ENCODE measurements at places on chromosomes 12 and 14. TPM values are rescaled to one million over a fixed set of nuclear protein-coding genes. Genes with fewer than 3 reads are reported as not detected.

Gene ZNF641
- total RNA-seq: 51.1 TPM

Gene SCNN1A
- total RNA-seq: 4.9 TPM

Gene CFAP73
- total RNA-seq: not detected

Gene HOMEZ
- 7.9 TPM for total RNA-seq

Gene MYF6
- 19.2 TPM for total RNA-seq

Gene STYK1
- total RNA-seq: 1.2 TPM
